ENCODE measurements at places on chromosomes 3 and 15.

GRCh38 chr3:71168880-71169411 is 414.6 kb downstream of the FOXP1 start:
- no peak for DNase-seq

DNA sequence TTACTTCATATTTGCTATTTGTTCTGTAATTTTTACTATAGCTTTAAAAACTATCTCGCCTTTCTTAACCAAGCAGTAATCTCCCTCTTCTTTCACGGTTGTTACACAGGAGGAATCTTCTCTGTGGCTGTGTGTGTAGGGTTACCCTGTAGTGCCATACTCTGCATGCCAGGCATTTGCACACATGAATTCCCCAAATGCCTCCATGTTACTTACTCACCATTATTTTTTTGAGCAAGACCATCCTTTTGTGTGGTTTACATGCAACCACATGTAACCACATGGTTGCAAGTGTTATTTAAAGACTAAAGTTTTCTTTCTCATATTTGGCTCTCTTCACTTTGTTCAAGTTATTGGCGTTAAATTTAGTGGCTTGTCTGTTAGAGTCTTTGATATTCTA is 45.5 kb downstream of the HPS3 start:
- no peak for DNase-seq

DNA sequence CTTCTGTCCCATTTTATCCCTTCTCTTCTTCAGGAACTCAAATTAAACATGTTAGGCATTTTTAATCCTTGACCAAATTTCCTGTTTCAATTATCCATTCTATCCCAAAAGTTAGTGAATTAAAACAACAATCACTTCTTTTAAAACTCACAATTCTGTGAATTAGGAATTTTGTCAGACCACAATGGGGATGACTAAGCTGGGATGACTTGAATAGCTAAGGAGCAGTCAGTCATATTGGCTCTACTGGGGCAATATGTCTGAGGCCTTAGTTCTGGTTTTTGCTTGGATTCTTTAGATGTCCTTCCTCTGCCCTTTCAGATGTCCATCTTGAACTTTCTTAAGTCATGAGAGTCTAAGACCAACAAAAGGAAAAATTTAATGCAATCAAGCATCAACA is 178.2 kb upstream of the TGFBR2 start:
- DNase-seq, result no peak

DNA sequence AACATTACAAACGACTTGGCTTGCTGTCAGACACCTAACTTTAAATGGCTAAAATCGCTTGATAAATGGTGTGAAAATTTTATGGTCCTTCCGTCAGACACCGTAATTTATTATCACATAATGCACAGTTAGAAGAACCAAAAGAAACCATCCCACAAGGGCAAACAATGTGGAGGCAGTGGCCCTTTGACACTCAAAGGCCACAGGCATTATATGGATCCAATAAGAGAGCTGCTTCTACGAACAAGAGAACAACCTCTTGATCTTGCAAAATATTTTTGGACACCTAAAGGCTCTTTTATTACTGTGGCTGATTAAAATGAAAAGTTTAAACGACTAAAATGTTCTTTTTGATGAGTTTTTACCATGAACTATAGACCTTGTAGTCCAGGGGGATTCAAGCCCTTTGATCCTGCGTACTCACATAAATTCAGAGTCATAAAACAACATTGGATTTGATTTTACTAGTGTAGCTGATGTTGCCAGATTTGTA is 202.8 kb downstream of the FMN1 start:
- no peak for DNase-seq

DNA sequence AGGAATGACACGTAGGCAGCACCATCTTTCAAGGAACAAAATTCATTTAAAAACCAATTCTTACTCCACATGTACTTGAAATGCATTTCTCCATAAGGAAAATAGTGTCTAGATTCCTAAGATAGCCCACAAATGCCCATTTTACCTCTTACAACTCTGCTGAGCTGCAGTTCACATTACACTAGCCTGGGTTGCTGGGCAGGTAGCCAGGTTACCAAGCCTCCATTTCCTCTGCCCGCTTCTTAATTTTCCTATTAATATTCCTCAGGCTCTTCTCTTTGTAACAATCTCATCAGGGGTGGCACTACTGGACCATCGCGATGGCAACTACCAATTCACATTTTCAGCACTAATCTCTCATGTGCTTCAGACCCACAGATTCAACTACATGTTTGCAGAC is 10.8 kb downstream of the ATP13A3 start:
- DNase-seq, result no peak

GRCh38 chr15:100186366-100186765 is 155.4 kb downstream of the ADAMTS17 start:
- DNase-seq, result no peak

Data from type B pancreatic cell (in vitro differentiated cells).